Activated CD8-positive, alpha-beta memory T cell treated with anti-CD3 and anti-CD28 coated beads for 1 hour (primary cell): ENCODE measurements at places on chromosomes 3 and 15.
A peak's percentile ranks its signal among the peaks of the same experiment; 100 is the strongest.

- no peak for DNase-seq
Observed at GRCh38 chr3:63764511-63764910, 54.6 kb upstream of the C3orf49 start.

- no peak for DNase-seq
Observed at GRCh38 chr3:141365201-141365600, 3.1 kb upstream of the ZBTB38 start.

DNA sequence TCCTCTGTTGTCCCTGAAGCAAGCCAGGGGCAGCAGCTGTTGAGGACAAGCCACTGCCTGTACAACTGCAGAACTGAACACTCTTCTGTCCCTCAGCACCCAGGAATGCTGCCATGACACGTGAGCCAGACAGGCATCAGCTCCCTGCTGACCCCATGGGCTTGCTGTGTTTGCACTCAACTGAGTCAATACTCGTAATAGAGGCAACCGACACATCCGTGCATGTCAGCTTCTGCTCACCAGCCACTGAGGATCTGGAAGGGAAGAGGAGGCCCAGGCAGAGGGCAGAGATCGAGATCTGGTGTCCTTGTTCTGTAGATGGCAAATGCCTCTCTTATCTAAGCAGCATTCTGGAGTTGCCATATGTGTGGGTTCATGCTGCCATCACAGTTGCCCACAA, 54.3 kb upstream of the SEC61A1 start:
- DNase-seq, result no peak

GRCh38 chr3:74053970-74054516, 429.3 kb upstream of the PDZRN3 start:
- no peak for DNase-seq

DNA sequence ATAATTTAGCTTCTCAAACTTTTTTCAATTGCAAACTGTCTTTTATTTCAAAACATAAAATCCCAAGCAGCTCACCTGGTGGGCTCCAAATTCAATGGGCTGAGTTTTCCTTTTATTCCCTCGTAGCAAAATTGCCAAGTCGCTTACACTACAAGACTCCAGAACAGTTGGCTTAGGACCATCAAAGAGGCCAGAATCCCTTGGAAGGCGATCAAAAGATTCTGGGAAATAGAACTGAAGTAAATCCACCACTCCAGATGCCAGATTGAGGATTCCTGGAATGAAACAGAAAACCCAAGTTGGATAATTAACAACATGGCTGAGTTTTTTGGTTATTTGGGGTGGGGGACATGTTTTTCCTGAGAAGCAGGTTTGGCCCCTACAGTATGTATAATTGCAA, 87.7 kb upstream of the DCLK3 start:
- no peak for DNase-seq

GRCh38 chr3:190430906-190431305, 18.8 kb downstream of the TMEM207 start:
- no peak for DNase-seq

GRCh38 chr15:35058534-35059054, 26.5 kb downstream of the NANOGP8 start:
- DNase-seq, result no peak

- no peak for DNase-seq
Observed at GRCh38 chr3:50125541-50126286, 29.4 kb upstream of the SEMA3F start.

GRCh38 chr3:140128631-140129030, 193.6 kb downstream of the CLSTN2 start:
- no peak for DNase-seq

DNA sequence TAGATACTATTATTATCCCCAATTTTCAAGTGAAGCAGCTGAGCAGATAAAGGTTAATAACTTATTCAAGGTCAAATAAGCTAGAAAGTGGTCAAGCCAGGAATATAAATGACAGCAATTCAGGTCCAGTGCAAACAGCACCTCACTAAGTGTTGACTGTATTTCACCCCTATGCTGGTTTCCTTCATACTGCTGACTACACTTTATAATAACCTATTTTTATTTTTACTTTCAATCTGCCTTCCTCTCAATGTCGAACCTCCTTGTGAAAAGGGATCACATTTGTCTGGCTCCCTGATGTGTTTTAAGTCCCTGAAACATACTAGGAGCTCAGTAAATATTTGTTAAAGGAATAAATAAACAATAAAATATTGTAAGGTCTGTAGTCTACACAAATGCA, 146.1 kb downstream of the NAALADL2 start:
- DNase-seq, result no peak

GRCh38 chr3:182668974-182669373, 124.3 kb upstream of the ATP11B start:
- no peak for DNase-seq

DNA sequence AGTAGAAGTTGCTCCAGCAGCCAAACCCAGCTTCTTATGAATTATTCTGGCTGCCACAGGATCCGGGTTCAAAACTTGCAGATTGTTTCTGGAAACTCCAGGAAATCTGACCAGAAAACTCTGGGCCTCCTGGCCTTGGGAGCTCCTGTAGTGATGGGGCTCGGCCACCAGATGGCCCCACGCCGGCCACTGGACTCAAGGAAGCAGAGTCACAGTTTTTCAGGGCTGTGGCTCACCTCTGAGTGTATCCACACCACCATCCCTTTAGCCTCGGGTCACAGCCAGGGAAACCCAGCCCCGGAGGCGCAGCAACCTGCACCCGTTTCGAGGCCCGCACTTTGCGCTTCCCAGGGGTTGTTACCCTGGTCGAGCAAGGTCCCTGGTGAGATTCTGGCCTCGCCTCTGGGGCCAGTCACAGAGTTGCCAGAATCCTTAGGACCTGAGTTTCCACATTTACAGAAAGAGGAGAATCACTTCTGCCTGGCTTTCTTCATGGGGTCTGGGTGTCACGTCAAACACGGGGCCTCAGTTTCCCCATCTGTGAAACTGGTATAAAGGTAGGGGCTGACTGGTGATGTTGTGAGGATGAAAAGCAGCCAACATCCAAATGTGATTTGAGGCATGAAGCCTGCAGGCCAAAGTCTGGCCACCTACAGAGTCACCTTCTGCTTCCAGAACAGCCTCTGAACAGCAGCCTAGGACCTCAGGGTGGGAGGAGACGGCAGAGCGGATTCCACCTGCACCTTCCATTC, 53.5 kb upstream of the LCTL start:
- DNase-seq, result peak; percentile 10

DNA sequence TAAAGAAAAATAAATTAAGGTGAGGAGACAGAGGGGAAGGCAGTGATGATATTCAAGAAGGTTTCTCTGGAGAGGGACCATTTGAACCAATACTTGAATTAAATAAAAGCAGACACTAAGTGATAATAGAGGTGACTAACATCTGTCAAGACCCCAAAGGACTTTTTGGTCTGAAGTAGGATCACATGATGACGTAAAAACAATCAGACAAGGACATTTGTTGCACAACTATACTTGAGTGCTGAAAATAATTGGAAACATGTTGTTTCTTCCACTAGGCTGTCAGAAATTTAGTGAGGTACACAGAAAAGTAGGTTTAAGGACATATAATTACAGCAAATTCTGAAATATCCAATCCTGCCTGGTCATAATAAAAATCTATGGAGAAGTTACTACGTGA, 179.5 kb downstream of the WNT5A start:
- no peak for DNase-seq

- no peak for DNase-seq
Observed at GRCh38 chr15:96072821-96073220, 257.7 kb upstream of the NR2F2 start.

GRCh38 chr3:186637686-186638085, 2.5 kb upstream of the FETUB start:
- DNase-seq, result no peak

DNA sequence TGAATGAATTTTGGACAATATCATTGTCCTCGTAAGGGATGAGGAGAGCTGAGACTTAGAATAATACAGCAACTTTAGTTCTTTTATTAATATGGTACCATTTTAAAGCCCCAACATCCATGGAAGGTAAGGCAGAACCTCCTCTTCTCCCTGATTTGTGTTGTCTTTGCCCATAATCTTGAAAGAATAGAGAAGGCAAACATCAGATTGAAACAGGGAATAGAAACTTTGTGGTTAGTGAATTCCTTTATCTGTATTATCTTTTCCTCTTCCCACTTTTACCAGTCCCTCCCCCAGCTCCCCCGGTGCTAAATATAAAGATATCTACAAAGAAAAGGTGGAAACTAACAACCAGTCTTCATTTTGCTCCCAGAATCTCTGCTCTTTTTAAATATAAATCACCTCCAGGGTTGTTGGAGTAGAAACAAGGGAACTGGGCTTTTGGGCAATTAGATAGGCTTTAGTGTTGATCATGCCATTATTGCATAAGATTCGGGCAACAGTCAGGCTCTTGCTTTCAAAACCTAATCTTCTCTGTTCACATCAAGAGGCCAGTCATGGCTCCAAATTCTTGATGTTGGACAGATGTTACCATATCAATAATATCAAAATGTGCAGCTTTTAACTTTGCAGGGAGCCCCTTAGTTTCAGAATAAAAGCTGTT, 32.5 kb downstream of the ITPR1 start:
- DNase-seq, result no peak

DNA sequence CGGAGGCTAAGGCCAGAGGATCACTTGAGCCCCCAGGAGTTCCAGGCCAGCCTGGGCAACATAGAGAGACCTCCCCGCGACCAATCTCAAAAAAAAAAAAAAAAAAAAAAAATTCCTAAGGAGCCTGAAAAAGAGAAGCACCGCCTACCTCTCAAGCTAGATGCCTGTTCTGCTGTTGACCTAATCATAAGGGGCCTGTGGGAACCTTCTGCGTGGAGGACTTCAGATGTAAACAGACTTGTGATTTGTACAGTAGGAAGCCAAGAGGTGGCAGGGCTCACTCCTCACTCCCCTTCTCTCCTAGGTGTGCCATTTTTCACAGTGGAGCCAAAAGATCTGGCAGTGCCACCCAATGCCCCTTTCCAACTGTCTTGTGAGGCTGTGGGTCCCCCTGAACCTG, 3.2 kb downstream of the TYRO3 start:
- no peak for DNase-seq

DNA sequence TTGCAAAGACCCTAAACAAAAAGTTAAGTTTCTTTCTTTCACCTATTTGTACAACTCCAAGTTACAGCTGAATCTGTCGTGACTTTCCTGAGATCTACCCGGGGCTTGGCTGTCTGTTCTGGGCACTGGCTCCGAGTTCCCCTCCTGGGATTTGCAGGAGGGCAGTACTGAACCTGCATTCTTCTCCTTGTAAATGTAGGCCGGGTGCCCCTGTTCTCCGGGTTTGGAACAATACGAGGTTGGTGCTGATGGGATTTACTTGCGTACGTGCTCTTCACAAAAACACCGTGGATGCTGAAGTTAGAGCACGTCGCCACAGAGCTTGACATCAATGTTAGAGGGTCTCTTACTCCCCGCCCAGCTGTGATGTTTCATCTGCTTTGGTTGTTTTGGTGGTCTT, 48.1 kb downstream of the KLHL25 start:
- no peak for DNase-seq

- no peak for DNase-seq
Observed at GRCh38 chr3:70726961-70727360, 414.5 kb upstream of the MDFIC2 start.

DNA sequence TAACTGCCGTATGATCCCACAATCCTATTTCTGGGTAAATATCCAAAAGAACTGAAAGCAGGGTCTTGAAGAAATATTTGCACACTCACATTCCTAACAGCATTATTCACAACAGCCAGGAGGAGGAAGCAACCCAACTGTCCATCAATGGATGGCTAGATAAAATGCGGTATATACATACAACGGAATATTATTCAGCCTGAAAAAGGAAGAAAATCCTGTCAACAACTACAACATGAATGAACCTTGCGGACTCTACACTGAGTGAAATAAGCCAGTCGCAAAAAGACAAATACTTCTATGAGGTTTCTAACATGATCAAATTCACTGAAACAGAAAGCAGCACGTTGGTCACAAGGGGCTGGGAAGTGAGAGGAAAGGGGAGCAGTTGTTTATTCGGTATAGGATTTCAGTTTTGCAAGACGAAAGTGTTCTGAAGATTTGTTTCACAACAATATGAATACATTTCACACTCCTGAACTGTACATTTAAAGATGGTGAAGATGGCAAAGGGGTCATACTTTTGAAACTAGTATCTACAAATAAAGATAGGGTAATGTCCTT, 6.2 kb downstream of the DLG1 start:
- no peak for DNase-seq

GRCh38 chr3:172569128-172570008, 46.1 kb upstream of the TNFSF10 start:
- DNase-seq, result no peak

DNA sequence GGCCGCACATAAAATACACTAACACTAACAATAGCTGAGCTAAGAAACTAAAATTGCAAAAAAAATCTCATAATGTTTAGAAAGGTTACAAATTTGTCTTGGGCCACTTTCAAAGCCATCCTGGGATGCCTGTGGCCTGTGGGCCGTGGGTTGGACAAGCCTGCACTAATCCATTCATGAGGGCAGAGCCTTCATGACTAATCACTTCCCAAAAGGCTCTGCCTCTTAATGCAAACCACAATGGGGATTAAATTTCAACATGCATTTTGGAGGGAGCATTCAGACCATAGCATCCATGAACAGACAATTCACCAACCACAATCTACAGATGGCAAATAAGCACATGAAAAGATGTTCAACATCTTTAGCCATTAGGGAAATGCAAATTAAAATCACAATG, 128.2 kb downstream of the SUCLG2 start:
- DNase-seq, result no peak

GRCh38 chr3:196202516-196202970, 8.7 kb downstream of the ZDHHC19 start:
- no peak for DNase-seq

- no peak for DNase-seq
Observed at GRCh38 chr15:100769043-100769974, 110.3 kb upstream of the ALDH1A3 start.
